Esophagus muscularis mucosa (tissue), 4 donors: ENCODE measurements at places on chromosomes 2 and 18. TPM values are rescaled to one million over a fixed set of nuclear protein-coding genes. Genes with fewer than 3 reads are reported as not detected.

Gene SERPINB4
- total RNA-seq = not detected

- no peak for DNase-seq
Measured at GRCh38 chr2:28394331-28394877, 1.7 kb downstream of the FOSL2 start.

DNA sequence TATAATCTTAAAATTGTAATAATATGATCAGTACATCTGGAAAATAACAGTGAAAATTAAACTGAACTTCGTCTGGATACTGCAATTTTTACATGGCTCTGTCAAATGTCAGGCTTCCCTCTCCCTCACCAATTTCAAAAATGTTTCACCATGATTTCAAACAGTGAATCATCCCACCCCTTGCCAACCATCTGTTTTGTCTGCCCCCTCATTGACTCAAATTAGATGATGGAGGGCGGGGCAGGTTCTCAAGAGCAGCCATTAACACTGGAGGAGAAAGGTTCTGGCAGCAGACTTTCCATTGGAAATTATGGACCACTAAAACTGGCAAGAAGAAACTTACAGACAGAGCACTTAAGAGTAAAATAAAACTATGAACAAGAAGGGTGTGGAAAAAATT, 1195.7 kb upstream of the ZEB2 start:
- DNase-seq = no peak

GRCh38 chr2:39913648-39914461, 134.8 kb upstream of the THUMPD2 start:
- no peak for DNase-seq

Gene SPP2
- not detected for total RNA-seq

- no peak for DNase-seq
Measured at GRCh38 chr2:174059178-174059883, 94.2 kb upstream of the SP3 start.

DNA sequence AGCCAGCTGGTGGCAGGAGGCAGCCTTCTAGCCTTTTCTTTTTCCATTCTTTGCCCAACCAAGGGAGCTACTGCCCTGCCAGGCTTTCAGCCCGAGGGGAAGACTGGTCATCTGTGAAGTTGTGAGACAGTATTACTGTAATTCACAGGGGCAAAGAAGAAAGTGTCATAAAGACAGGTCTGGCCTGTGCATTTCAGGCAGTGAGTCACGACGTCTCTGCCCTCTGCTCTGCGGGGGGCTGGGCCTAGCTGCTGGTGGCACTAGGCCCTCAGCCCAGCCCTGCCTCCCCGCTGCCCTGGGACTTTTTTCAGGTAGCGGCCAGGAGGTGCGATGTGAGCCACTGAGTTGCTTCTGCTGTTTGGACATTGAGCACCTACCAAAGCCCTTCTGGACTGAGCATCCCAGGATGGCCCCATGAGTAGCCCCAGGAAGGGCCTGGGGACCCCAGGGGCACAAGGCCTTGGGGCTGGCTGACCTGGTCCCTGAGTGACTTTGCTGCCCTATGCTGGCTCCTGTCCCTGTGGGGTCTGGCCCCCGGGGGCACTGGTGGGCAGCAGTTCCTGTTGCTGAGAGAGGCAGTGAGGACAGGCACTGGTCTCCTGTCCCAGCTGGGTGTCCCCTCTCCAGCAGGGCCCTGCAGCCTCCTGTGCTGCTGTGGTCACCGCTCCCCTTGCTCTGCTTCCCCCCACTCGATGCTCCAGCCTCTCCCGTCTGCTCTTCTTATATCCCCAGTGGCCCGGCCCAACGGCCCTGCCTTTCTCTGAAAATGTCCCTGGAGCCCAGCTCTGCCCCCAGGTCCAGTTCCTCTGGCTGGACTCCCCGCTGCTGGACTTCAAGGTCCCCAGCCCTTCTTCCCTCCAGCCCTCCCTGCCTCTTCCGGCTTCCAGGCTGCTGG, 7.0 kb downstream of the INHBB start:
- DNase-seq = no peak

GRCh38 chr18:43078478-43079092, 36.9 kb downstream of the RIT2 start:
- DNase-seq = no peak

DNA sequence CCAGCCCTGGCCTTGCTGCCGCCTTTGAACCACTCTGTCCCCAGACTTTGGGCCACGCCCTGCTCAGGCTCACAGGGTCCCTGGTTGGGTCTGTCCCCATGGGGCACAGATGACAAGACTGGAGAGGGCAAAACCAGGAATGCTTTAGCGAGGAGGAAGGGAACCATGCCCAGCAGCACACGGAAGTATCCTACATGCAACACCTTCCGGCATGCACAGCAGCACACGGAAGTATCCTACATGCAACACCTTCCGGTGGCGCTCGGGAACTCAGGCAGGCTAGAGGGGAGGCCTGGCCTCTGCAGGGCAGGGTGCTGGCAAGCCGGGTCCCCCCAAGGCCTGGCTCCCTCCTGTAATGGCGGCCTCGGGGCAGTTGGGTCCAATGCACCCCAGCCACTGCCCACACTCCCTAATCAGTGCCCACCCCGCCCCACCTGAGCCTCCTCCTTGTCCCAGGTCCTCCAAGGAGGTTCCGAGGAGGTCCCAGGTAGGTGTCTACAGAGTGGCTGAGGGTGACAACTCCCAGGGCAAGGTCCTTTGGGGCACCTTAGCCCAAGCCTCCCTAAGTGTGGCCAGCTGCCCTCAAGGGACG, 33.6 kb upstream of the SNED1 start:
- no peak for DNase-seq

- no peak for DNase-seq
Measured at GRCh38 chr2:173049831-173050230, 25.8 kb upstream of the MAP3K20 start.

- DNase-seq = no peak
Measured at GRCh38 chr2:127320067-127320466, 26.1 kb upstream of the ERCC3 start.

- DNase-seq = no peak
Measured at GRCh38 chr2:3768960-3769765, 65.8 kb downstream of the DCDC2C start.

Gene CYS1
- total RNA-seq = 47.6 TPM

Gene LRRTM1
- 1.2 TPM for total RNA-seq

Gene TP53I3
- 11.3 TPM for total RNA-seq

DNA sequence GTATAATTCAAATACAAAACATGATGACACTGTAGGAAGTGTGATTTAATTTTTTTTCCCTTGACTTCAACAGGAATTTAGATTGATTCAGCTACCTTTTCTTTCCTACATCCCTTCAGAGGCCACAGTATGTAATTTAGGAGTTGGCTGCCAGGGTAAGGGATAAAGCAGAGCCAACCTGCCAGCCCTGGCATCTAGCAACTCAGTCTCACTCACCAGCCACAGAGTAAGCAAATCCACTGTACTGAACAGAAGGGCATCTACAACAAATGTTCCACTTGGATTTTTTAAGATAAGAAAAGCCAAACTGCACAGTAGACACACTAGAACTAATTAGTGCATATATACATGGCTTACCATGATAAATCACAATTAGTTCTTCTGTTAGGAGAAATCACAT, 54.3 kb upstream of the PEX13 start:
- no peak for DNase-seq

DNA sequence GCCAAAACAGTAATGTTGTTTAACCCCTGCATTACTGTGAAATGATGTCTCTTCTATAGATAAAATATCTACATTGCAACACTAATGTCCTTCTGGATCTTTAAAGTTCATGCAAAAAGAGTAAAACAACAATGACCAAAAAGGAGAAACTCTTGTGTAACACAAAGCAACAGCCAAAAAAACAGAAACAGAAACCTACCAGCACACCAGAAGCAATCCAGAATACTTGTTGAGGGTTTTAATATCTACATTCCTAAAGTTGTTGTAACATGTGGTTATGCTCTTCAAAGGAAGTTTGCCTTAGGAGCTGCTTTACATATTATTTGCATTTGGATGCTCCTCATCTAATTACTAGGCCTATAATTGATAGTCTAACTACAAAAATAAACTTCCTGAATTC, 157.2 kb downstream of the BABAM2 start:
- DNase-seq = no peak

Gene MOCOS
- 1.4 TPM for total RNA-seq

Gene VWC2L
- not detected for total RNA-seq

- DNase-seq = no peak
Measured at GRCh38 chr2:72576861-72577260, 249.0 kb downstream of the EXOC6B start.

- no peak for DNase-seq
Measured at GRCh38 chr2:108889907-108890306, 99.1 kb downstream of the EDAR start.

GRCh38 chr2:241146286-241146685, 3.0 kb downstream of the PASK start:
- DNase-seq = no peak

Gene SLC8A1
- total RNA-seq = 156 TPM

GRCh38 chr18:77059294-77059916, 73.2 kb downstream of the MBP start:
- no peak for DNase-seq

DNA sequence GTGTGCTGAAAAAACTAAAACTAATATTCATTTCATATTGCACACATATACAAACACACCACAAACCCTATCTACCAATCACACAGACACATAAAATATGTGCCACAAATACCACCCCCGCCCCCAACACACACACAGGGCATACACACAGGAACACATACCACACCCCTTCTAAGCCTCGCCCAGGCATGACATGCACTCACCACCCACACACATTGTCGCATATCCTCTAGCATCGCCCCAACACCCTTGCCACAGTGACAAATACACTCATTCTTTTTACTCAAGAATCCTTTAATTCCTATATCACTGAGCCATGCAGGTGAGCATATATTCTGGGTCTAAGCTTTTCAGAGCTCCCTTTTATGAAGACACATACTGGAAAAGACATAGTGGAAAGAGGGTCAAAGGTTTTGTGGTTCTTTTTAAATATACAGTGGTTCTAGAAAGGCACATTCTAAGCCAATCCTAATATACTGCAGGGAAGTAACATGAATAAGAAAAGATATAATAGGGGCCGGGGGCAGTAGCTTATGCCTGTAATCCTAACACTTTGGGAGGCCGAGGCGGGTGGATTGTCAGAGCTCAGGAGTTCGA, 24.5 kb upstream of the LCLAT1 start:
- DNase-seq = no peak

GRCh38 chr18:68666381-68666780, 48.5 kb downstream of the TMX3 start:
- DNase-seq = no peak

- DNase-seq = peak; percentile 47
Measured at GRCh38 chr2:112137516-112138158, 548 bp upstream of the FBLN7 start.

- peak; percentile 21 for DNase-seq
Measured at GRCh38 chr2:67752969-67753368, 309.8 kb downstream of the C1D start.

Gene OTX1
- not detected for total RNA-seq

DNA sequence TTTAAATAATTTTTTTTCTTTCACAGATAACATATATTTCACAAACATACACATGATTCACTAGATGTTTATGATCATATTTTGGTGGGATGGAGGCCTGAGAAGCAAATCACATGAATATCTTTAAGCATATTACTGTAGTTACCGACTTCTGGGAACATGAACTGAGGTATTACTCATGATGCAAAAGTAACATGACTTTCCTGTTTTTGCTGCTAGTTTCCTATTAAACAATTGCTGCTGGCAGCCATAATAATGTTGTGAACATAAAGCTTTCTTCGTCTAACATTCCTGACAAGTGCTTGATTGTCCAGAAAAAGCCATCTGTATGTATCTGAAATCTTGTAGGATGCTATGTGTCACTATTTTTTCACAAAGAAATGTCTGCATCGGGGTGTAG, 145.4 kb downstream of the MTX2 start:
- DNase-seq = no peak

GRCh38 chr2:172031536-172031935, 31.8 kb downstream of the METAP1D start:
- DNase-seq = no peak
